Kasumi-1 (cell line): ENCODE measurements at places on chromosomes 7 and 10.

- DNase-seq = no peak
Measured at GRCh38 chr7:47678641-47679380, 96.9 kb upstream of the TNS3 start.

DNA sequence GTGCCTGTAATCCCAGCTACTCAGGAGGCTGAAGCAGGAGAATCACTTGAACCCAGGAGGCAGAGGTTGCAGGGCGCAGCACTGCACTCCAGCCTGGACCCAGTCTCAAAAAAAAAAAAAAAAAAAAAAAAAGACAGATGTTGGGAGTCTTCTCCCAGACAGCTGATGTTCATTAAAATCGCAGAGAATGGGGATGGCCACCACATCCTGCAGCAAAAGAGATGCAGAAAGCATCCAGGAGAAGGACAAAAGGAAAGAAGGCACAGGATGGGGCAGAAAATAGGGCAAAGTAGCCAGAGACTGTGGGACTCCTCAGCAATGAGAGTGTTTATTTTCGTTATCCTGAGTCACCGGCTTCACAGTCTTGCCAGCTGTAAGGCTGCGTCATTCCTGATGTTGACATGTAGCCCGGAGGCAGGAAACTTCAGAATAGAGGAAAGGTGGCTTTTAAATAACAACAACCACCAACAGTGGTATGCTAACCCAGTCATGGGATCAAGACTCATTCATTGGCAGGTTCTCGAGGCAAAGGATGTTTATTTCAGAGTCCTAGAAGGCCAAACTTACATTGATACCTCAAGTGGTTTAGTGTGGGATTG, 149.5 kb upstream of the SVIL start:
- DNase-seq = no peak

DNA sequence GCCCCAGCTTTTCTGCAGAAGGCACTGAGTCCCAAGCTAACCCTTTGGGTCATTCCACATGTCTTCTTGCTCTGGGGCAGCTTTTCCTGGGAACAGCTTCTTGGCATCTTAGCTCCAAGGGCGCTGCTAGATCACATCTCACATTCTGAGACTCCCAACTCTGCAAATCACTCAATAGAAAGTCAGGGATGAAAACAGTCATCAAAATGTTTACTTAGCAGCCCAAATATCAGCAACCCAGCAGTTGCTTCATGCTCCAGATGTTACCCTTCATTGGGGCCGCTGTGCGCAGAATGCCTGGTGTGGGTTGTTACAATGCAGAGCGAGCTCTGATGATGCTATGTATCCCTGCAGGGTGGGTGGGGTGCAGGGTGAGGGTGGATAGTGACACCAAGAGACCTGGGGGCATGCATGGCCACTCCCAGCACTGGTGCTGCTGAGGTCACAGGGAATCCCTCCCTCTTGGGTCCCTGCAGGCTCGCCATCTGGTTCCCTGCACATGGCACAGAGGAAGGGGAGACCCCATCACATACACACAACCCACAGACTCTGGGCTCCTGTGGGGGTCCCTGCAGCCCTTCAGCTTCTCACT, 19.0 kb downstream of the WDFY4 start:
- no peak for DNase-seq

DNA sequence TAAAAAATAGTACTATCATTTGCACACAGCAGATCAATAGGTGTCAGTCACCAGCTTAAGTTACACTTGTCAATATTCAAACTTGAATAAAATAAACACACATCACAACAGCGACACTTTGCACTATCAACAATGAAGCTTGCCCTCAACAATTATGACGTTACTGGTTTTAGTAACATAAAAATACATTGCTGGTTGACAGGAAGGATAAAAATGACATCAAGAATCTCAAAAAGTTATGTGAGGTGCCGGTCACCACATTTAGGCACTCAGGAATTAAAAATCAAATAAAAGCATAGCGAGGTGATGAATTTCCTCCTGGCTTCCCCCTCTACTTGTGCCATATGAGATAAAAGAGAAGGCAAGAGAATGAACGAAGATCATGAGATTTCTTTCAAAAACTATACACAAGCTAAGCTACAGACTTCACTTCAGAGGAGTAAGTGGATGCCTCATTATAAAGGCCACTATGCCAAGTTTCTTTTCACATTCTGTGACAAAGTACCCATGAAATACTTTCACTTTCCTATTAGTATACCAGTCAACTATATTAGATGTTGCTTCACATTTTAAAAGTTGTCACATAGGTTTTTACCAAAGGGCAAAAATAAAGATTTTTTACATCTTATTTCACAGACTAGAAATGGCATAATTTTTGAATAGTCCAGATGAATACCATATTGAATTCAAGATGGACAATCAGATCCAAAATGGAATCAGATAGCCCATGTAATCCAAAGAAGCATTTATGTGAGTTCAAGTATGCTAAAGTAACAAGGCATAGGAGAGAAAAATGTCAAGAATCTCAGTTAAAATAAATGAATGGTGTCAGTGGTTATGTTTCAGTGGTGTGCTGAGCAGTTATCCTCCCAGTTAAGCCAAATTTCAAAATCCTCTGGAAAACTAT, 3.6 kb downstream of the CCDC71L start:
- DNase-seq = no peak

- DNase-seq = no peak
Measured at GRCh38 chr10:78755877-78756455, 312.8 kb upstream of the ZMIZ1 start.

DNA sequence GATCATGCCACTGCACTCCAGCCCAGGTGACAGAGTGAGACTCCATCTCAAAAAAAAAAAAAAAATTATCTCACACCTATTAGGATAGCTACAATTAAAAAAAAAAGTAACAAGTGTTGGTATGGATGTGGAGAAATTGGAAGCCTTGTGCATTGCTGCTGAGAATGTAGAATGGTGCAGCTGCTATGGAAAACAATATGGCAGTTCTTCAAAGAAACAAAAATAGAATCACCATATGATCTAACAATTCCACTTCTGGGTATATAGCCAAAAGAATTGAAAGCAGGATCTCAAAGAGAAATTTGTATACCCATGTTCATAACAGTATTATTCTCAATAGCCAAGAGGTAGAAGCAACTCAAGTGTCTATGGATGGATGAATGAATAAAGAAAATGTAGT, 143.6 kb upstream of the PRR15 start:
- no peak for DNase-seq

DNA sequence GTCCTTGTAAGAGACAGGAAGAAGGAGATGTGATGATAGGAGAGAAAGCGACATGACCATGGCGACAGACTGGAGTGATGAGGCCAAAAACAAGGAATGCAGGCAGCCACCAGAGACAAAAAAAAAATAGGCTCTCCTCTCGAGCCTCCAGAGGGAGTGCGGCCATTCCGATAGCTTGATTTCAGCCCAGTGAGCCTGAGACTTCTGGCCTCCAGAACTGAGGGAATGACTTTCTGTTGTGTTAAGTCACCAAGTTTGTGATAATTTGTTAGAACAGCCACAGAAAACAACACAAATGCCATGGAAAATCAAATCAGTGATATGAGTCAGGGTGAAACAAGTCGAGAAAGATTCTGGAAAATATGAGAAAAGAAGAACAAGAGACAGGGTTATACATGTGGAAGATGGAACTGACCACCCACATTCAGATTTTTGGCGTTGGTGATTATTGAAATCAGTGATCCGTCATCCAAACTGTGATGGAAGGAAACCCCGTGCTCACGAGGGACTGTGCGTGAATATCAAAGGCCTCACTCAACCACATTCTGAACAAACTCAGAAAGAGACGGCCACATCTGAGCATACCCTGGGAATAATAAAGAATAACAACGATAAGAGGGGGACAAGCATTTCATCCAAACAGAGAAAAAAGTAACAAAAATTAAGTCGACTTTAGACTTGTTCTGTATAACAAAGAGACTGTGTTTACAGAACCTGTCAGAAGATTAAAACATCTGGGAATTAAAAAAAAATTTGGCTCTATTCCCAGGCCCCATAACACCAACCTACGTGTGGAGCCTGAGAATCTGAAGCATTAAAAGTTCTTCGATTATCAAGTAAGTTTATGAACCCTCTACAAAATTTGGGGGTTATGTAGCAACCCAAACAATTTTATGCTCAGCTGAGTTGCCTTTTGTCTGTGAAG, 72.1 kb downstream of the EEPD1 start:
- DNase-seq = no peak

- DNase-seq = no peak
Measured at GRCh38 chr10:74084955-74085354, 65.7 kb downstream of the AP3M1 start.

DNA sequence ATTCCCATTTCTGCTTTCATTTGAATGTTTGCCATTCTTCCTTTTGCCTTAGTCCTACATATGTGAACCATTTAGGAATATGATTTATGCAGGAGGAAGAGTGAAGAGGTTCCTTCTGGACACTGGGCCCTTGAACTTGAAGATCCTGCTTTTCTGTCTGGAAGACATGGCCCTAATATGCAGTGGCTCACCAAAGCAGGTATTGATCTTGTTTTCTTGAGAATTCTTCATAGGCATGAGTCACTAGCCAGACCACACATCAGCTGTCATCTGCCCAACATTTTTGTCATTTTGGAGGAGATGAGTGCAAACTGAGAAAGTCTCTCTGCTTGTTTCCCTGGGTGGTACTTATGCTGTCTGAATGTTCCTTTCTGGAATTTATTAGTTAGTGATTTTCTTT, 382.6 kb downstream of the LRMDA start:
- DNase-seq = no peak

GRCh38 chr7:41378156-41378555, 324.7 kb downstream of the INHBA start:
- DNase-seq = no peak

- DNase-seq = peak; percentile 76
Measured at GRCh38 chr7:116592445-116592844, 67.6 kb downstream of the CAV1 start.

DNA sequence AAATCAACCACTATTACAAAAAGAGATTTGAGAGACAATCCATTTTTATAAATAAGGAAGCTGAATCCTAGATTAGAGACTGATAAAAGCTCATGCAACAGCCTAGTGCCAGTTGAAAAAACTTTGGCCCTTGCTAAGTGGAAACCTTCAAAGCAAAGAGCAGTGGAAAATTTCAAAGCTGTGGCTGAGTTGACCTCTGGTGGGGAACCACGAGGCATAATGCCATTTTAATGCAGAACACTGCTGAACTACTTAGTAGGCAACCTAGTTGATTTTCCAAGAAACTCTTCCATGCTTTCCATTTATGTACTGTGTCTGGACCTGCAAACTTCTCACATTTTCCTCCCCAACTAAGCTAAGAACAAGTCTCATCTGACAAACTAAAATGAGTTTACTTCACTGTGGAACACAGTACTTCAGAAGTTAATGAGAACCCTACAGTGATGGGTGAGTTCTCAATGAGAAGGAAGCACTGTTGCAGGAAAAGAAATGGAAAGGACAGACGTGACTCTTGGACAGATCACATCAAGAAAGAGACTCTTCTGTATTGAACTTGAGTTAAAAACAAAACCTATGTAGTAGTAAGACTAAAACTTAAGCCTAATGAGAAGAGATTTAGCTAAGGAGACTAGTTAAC, 19.5 kb downstream of the FZD9 start:
- no peak for DNase-seq

DNA sequence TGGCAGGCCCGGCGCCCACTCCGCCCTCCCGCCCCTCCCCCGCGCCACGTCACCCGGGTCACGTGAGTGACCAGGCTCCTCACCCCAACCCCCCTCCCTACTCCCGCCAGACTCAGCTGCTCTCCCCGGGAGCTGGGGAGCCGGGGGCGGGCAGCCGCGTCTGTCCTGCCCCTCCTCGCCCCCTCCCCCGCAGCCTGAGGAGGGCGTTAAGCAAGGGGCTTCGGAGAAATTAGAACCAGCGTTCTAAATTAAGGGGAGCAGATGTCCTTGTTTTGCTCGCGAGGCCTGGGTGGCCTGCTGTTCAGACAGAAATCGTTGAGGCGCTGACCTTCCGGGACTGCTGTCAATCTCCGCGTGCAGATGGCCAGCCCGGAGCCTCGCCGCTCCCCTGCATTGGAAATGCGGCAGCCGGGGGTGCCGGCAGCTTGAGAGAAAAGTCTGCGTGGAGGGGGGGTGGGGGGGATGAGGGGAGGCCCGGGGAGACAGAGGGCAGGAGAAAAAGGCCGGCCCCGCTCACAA, 102.2 kb upstream of the ZNF438 start:
- peak; percentile 45 for DNase-seq

DNA sequence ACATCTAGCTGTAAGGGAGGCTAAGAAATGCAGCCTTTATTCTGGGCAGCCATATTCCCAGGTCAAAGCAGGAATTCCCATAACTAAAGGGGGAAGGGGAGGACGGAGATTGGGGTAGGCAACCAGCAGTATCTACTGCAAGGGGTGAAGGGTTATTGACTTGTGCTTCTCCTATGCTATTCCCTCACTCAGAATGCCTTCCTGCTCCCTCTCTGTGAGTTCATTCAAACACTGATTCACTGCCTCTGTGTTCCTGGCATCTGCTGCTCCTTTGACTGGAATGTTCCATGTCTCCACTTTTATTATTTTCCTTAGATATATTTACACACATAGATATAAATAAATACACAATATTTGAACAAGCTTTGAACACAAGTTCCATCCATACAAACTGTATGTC, 11.1 kb downstream of the HTR7 start:
- no peak for DNase-seq

GRCh38 chr7:2497500-2498336, 21.5 kb upstream of the GRIFIN start:
- DNase-seq = peak; percentile 33

- no peak for DNase-seq
Measured at GRCh38 chr10:3082290-3082689, 14.9 kb downstream of the PFKP start.

- DNase-seq = no peak
Measured at GRCh38 chr7:84490661-84491060, 296.1 kb upstream of the SEMA3A start.

GRCh38 chr7:2307690-2308107, 6.5 kb downstream of the SNX8 start:
- DNase-seq = peak; percentile 27

DNA sequence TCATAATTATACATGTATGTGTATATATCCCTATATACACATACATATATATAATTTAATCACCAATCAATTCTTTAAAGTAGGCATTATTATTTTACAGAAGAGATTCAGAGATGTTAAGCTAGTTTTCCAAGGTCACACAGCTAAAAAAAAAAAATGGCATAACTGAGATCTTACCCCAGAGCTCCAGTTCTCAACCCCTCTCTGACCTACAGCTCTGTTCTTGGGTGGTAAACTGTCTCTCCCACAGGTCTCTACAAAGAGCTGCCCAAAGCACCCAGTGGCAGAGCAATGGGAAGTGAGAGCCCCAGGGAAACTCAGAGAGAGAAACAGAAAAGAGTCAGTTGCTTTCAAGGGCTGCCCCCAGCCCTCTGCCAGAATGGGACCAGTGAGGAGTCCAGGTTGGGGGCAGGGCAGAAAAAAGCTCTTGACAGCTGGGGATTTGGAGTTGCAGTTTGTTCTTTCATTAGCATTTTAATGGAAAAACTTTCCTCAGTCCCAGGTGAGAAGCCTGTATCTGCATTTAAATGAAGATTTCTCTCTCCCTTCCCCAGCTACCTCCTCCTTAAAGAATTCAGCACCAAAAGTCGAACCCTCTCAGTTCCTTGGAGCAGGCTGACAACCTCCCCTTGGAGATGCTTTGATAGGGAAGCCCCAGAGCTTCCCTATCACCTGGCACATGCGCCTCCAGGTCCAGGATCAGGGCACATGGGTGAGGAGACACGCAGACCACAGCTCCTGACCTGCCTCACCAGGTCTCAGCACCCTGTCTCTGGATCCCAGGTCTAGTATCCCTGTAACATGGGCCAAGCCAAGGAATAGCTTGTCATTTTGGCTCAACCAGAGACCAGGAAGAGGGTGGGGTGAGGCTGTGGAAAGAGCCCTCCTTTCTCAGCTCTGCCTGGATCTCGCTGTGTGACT, 388.1 kb downstream of the PLXNA4 start:
- no peak for DNase-seq
